Hippocampal formation (tissue), 2 donors: ENCODE measurements at places on chromosomes 2 and 18.

GRCh38 chr2:168592181-168592831, 136.2 kb downstream of the CERS6 start:
- DNase-seq, result no peak

DNA sequence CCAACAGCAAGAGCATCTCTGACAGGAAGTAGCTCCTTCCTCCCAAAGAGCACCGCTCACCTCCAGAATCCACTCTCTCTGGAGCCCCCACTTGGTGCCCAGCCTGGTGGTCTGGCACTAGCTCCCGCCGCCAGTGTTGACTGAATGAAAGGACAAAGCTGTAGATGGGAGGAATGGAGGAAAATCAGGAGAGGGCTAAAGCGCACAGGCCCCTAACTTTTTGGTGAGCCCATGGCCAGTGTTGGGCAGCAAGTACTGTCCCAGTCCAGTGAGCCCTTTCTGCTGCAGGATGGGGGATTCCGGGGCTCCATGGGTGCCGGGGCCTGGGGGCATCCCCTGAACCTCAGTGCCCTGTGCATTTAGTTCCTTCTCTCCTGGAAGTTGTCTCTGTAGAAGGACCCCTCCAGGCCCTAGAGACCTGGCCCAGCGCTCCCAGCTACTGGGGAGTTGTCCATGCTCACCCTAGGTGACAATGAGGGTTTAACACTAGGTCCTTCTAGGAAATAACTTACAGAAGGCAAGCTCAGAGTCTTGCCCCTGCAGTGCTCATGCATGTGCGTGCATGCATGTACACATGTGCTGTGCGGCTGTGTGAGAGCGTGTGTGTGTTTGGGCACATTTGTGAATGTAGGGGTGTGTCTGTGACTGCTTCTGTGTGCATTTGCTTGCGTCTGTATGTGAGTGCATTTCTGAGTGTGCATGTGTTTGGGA, 33.6 kb downstream of the GLI2 start:
- no peak for DNase-seq

DNA sequence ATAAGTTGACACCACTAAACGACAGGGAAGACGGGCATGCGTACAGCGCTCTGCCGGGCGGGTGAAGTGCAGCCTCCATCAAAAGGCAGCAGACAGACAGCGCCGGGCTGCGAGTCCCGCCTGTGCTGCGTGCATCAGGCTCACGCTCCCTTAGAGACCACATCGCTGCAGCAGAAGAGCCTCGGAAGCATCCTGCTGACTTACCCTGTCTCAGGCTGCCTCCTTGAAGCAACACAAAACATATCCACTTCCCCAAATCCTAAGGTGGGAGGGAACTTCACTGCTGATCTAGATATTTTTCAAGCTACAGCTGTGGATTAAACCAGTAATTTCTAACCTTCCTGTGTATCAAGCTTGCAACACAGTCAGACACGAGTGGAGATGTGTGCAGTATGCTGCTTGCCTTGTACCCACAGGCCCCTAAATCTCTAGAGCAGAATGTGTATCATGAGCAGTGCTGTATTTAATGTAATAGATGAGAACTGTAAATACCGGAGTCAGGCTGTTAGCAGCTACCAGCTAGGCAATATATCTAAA, 6.4 kb downstream of the MYT1L start:
- DNase-seq, result no peak

- no peak for DNase-seq
These were observed 24.1 kb upstream of the ZEB2 start for GRCh38 chr2:144544053-144544452.
